Activated T-cell treated with anti-CD3 and anti-CD28 coated beads for 4 hours (primary cell): ENCODE measurements at places on chromosomes 12 and 14.

GRCh38 chr14:55336691-55337090 is 65.5 kb downstream of the FBXO34 start:
- DNase-seq = no peak

- DNase-seq = no peak
These were observed 8.5 kb downstream of the CRACR2A start for GRCh38 chr12:3744229-3744901.

DNA sequence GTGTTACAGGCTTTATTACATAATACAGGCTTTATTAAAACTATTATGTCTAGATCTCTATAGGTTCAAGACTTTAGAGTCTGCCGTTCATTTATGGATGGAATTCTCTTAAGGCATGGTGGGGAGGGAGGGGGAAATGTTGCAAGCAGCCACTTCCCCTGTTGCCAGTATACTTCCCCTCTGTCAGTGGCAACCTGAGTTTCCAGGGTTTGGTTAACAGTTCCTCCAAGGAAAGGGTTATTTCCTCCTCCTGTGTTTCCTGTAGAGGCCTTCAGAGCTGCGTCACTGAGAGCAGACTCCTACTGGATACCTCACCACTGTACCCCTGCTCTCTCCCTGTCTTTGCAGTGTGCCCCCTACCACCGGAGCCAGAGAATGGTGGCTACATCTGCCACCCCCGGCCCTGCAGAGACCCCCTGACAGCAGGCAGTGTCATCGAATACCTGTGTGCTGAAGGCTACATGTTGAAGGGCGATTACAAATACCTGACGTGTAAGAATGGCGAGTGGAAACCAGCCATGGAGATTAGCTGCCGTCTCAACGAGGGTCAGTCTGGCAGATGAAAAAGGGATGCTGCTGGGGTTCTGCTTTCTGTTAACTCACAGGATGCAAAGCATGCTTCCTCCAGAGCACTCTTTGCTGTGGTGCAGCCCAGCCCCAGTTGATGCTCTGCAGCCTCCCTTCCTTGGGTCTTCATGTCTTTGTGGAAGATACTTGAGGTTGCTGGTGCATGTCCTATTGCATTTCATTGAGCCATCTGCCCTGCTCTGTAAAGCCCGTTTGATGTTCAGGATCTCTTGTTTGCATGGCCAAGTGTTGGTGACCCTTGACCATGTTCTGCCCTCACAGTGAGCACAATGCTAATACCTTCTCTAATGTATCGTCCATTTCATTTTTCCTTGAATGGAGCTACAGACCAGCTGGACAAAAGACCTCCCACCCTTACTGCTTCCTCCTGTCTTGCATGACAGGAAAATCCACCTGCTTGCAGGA is 63.6 kb upstream of the SRSF5 start:
- no peak for DNase-seq

DNA sequence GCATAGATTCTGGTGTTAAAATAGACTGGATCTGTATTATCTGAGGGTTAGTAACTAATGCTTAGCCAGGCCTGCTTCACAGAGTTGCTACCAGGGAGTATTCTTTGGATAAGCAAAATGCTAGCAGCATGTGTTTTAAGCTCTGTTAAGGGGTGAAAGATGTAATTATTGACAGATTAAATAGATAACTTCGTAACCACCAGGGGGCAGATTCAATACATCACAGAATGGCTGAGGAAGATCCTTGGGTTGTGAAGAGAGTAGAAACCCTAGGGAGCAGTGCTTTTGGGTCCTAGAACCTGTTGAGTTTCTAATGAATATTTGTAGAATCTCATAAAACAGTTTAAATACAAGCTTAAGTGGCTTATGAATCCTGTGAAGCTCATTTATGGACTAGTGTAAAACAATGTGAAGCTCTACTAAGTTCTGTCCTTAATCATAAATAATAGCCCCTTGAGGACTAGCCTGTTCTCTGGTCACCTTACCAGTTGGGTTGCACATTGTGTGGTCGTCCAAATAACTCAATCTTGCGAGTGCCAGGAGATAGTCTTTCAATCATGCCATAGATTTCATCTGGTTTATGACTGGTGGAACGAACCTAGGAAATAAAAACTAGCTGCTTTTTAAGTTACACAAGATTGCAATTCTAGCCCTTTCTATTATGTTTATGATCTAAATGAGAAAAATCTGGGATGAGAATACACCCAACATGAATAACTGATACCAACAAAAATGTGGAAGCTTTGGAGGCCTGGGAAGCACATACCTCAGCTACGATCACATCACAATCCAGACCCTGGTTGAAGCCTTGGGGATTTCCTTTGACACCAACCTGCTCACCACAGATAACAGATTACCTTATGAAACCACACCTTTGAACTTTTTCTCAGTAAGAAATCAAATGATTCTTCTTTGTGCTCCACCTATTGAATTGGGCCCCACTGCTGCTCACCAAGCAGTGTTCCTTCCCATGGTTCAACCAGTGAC is 12.3 kb downstream of the METTL3 start:
- DNase-seq = peak; percentile 28

DNA sequence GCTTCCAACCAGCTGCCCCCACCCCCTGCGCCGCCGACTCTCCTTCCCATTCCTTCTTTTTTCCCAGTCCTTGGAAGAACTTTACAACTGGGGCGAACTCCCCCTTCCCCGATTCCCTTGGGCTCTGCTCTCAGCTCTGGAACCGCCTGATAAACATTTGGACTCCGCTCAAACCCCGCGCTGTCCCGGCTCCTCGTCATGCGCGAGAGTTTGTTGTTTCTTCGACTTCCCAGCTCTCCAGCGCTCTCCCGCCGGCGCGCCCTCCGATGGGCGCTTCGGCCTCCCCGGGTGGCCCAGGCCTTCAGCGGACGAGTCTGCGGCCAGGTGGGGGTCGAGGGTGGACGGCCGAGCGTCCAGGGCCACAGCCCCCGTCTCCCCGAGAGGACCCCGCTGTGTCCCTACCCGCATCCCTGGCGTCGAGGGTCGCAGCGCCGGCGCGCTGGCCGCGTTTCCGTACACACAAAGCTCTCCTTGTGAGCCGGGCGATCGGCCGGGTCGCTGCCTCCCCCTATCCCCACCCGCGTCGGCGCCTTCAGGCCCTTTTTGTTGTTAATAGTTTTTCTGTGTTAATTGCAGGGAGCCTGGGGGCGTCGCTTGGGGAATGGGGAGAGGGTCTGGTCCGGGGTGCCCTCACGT is 847 bp downstream of the MMP14 start:
- DNase-seq = no peak

GRCh38 chr12:3755898-3756297 is 3.0 kb upstream of the CRACR2A start:
- no peak for DNase-seq

- DNase-seq = no peak
These were observed 750 bp upstream of the DBX2 start for GRCh38 chr12:45051572-45052125.
